Hematopoietic multipotent progenitor cell treated with erythropoietin and hydrocortisone succinate and interleukin-3 and kit ligand, for 8 days (in vitro differentiated cells): ENCODE measurements at places on chromosomes 2 and 18.

DNA sequence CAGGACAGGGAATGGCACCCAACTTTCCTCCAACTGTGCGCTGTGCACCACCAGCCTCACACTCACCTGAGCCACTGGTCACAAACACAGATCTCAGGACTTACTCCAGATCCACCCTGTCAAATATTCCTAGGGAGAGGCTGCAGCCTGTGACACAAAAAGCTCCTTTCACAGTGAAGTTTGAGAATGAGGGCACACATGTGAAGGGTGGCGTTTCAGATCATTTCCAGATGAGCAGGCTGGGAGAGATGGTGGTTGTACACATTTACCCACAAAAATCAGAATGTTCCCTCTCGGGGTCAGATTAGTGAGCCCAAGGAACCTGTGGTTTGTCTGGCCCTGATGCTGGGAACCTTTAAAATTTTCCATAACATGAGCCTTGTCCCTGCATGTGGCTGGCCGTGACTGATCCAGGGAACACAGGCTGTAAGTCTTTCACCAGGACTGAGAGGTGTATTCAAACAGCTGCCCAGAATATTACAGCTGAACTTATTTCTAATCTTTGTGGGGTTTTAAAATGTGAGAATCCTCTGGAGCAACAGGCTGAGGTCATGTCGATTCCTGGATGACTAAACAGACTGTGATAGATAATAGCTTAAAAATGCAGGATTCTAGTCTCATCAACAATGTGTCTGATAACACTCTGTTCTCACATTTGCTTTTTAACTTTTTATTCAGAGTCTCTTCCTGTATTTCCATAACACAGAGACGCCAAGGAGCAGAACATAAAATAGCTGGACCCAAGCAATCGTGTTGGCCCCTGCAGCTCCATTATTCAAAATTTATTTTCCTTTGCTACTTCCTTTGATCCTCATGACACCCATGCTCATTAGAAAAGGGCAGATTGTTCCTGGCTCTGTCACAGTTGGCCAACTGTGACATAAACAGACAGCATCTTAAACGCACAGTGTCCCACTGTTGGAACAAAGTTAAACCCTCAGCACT is 35.5 kb downstream of the IL1R2 start:
- no peak for DNase-seq

DNA sequence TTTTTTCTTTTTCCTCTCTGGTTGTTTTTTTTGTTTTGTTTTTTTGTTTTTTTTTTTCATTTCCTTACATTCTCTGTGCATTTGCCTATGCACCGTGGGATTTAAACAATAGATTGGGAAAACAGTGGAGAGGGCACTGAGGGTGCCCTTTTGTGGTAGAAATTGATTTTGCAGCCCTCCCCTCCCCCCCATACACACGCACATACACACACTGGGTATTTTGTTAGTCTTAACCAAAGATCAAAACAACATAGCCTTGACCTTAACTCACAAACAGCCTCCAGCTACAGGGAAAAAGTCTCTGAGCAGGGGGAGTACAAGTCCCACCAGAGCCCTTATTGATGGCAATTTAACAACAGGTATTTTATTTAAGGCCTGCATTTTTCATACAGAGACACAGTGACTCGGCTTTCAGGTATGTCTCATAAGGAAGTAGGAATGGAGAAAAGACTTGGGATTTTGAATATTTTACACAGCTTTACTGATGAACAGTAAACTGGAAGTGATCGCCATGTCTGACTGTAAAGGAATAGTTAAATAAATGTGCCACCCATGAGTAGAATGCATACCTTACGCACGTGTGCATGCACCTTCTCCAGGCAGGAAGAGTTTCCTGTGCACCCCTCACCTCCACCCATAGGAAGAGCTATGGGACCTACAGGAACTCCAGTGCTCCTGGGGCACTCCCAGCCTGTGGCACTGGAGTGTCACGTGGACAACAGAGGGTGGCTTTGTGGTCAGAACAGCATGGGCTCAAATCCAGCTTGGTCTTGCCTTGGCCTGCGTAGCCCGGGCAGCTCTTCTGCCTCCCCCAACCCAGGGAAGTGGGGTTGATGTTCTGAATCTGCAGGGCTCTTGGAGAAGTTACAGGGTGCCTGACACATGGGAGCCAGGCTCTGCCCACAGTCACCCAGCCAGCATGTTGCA is 266.4 kb downstream of the ANAPC1 start:
- DNase-seq: no peak

DNA sequence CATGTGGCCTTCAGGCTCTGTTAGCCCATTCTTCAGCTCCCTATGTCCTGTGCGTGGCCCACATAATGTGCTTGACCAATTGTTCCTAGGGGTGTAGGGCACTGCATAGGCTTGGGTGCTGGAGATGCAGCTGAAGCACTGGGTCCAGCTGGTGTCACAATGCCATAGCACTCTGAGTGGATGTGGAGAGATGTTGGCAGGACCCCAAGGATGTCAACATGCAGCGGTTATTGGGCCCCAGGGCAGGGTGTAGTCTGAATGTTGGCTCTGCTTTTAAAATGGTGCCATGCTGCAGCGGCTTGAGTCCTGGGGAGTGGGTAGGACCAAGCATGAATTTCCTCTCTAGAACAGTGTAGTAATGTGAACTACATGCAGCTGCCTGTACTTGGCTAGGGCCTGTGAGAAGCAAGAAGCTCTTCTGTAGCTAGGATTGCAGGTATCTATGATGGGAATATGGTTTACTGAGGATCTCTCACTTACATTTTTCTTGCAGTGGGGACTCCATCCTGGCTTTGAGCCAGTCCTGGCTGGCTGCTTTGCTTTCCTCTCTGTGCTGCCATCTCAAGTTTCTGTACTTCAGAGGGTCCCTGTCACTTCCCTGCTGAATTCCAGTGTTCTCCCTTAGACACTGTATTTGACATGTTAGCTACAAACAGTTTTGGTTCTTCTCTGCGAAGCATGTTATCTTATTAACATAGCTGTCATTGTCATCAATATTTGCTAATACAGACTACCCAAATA is 148.4 kb downstream of the CSRNP3 start:
- DNase-seq: no peak

- DNase-seq: no peak
Observed at GRCh38 chr2:144889348-144889747, 369.4 kb upstream of the ZEB2 start.

GRCh38 chr2:70887550-70888246 is 48.0 kb upstream of the ATP6V1B1 start:
- no peak for DNase-seq

DNA sequence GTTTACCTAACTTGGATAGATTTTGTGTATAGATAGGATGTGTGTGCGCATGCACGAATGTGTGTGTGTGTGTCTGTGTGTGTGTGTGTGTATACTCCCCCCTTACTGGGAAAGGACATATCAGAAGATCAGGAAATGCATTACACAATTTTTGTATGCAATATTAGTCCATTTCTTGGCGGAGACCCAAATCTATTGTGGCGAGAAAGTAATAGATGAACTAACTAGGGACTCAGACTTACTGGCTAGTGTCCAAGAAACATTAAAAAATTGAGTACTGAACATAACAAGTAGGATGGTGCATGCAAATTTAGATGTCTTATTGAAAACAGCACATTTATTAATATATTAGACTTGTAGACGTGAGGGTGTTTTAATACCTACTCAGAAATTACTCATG is 1036.5 kb upstream of the FANCL start:
- DNase-seq: peak; percentile 17

- DNase-seq: no peak
Observed at GRCh38 chr2:75317802-75318201, 118.5 kb upstream of the TACR1 start.

DNA sequence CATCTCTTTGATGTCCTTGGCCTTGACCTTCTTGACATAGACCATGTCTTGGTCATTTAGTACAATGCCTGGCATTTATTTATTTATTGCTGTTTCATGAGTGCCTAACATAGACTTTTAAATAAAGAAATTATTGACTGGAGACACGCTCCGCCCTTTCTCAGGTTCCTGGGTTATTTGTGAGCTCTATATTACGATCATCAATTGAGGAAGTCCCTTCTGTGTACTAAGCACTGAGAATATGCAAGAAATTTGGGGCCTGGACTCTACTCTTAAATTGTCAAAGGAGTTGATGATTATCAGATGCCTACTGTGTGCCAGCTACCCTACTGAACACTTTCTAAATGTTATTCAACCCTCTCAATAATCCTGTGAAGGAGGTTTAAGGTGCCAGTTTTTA is 19.7 kb upstream of the TET3 start:
- DNase-seq: no peak

DNA sequence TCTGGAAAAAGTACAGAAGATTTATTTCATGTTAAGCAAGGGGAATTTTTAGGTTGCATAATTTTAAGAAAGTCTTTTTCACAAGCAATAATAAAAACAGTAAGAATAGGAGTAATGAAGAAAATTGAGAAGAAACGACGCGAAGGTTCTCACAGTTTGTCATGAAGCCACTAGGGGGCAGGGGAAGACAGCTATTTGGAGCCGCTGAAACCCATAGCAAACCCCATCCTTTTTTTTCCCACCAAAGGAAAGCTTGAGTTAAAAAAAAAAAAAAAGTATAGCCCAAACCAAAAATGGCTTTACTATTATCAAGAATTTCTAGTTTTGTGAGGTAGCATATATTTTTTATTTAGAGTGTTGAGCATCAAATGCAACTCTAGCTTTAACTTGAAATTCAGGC is 300.9 kb downstream of the PHLPP1 start:
- DNase-seq: peak; percentile 79

GRCh38 chr18:37322492-37323035 is 243.0 kb downstream of the CELF4 start:
- peak; percentile 22 for DNase-seq

DNA sequence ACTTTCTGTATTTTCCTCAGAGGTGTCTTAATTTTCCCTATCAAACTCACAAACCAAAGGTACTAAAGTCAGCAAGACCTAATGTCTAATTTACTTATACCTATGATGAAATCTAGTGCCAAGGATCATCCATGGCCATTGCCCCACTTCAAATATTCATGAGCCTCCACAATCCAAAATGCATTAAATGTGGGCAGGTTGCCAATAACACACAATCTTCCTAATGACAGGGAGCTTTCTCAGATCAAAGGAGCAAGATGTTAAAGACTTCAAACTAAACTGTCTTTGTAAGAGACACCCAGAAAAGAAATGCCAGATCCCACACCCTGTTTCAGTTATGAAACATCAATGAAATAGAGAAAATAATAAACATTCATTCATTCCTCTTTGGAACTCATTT is 143.2 kb downstream of the TMEFF2 start:
- DNase-seq: peak; percentile 8

DNA sequence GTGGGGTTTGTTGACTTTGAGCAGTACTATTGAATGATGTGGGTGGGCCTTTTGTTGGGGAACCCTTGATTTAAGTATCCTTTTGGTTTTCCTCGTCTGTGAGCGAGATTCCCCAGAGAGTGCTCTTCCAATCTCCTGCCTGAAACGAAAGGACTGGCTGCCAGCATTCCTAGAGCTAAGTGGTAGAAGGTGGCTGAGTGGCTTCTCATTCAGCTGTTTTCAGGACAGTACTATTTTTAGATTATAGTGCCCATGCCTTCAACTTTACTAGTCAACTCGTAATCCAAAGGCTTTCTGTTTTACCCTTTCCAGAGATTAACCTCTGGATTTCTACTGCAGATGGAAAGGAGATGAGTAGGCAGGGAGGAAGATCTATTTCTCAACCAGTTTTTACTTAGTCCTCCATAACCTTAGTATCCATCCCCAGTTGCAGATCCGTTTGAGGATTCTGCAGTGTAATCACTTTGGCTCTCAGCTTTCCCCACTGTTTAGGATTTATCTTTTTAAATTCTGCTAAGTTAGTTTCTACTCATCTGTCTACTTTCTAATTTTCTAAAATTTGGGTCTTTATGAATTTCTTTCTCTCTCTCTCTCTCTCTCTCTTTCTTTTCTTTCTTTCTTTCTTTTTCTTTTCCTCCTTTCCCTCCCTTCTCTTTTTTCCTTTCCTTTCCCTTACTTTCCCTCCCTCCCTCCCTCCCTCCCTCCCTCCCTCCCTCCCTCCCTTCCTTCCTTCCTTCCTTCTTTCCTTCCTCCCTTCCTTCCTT is 9.2 kb downstream of the SLC4A1AP start:
- no peak for DNase-seq

DNA sequence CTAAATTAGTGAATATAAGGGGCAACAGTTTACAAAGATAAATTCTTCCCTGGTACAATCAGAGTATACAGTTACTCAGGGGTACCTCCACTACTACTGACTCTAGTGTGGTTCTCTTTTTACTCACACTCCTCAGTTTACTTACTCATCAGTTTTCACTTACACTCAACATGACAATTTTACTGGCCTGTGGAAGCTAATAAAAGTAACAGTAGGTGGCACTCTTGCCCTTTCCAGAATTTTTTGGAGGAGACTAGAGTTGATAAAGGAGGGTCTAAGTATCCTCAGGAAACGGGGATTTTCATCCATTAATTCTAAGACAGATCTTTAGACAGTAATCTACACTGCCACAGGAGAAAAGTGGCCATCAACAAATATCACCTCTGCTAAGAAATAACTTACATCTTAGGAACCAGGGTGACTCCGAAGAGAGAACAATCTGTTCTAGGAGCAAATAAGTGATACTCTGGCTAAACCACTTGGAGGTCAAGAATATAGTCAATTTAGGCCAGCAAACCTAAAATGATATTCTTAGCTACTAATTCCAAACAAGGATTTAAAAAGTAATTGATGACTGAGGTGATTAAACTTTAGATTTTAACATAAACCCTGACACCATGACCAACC is 61.3 kb downstream of the ATL2 start:
- peak; percentile 74 for DNase-seq

GRCh38 chr2:216340280-216340631 is 32.0 kb downstream of the MARCHF4 start:
- DNase-seq: no peak

GRCh38 chr18:37539236-37539635 is 26.4 kb downstream of the CELF4 start:
- DNase-seq: no peak

DNA sequence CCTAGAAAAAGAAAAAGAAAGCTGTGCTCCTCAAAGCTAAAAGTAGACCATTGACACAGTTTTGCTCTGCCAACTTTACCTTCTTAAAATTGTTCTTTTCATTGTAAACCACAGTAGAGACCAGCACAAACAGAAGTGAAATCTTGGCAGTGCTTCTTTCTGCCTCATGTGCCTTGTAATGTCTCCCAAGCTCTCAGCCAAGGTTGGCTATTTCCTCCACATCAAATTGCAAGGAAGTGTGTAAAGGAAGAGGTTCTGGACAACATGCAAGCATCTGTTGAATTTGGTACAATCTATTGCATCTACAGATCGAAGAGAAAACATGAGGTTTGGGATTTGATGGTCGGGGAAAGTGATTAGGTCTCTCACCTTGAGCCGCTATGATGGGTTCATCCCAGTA is 83.3 kb upstream of the PNPT1 start:
- DNase-seq: no peak

GRCh38 chr18:79574938-79575525 is 104.6 kb upstream of the CTDP1 start:
- no peak for DNase-seq

DNA sequence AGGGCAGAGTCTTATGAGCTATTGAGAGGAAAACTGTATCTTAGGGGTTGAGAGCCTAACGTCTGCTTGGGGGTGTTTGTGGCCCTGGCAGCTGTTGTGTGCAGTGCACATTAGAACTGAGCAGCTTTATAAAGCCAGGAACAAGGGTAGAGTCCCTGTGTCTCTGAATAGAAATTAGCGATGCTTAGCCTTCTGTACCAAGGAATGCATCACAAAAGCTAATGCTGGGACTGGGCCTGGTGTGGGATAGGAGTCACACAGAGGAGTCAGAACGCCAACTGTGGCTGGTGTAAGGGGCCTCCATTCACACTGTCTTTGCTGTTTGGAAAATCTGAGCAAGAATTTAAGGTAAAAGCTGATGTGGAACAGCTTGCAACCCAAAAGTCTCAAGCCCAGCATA is 283.2 kb downstream of the SOX11 start:
- no peak for DNase-seq

- DNase-seq: peak; percentile 55
Observed at GRCh38 chr2:33212151-33212550, 264.3 kb upstream of the RASGRP3 start.
